ENCODE measurements at places on chromosomes 5 and 9.
A peak's percentile ranks its signal among the peaks of the same experiment; 100 is the strongest.

- no peak for DNase-seq
Observed at GRCh38 chr5:156615901-156616300, 234.2 kb upstream of the PPP1R2B start.

DNA sequence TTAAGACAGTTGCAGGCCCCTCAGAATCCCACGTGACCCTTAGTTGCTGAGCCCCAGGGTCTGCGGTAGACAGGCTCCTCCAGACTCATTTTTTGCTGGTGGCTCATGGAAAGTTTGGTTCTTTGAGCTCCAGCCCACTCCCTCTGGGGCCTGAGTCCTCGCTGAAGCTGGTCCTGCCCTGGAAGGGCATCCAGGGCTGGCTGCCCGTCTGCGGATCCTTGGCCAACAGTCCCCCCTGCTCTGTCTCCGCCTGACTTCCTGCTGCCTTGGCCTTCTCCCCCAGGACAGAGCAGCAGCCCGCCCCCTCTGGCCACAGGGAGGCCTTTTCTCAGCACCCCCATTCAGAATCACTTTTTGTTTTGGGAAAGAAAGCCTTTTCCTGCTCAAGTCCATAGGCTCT, 24.4 kb downstream of the SLC6A7 start:
- no peak for DNase-seq

- DNase-seq, result no peak
Observed at GRCh38 chr9:27599102-27599869, 26.0 kb upstream of the C9orf72 start.

- no peak for DNase-seq
Observed at GRCh38 chr5:53890490-53890889, 330.1 kb downstream of the NDUFS4 start.

- DNase-seq, result no peak
Observed at GRCh38 chr9:128175102-128175563, 15.1 kb downstream of the BBLN start.

DNA sequence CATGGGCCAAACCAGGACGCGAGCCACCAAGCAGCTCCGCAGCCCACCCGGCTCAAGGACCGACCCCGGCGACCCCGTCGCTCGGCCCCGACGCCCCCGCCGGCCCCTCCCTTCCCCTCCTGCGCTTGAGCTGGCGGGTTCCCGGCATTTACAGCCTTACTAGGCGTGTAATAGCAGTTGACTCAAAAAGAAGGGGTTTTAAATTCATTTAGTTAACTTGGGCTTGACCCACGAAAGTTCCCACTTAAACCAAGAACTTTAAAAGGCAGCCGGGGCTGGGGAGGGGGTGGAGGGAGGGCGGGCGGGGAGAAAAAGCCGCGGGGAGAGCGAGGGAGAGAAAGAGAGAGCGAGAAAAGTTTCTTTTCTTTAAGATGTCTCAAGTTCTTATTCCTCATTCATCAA, 636 bp downstream of the PRDM12 start:
- no peak for DNase-seq

GRCh38 chr5:51889703-51890102, 506.5 kb downstream of the ISL1 start:
- no peak for DNase-seq

GRCh38 chr5:177373806-177374205, 10.4 kb upstream of the SLC34A1 start:
- no peak for DNase-seq

DNA sequence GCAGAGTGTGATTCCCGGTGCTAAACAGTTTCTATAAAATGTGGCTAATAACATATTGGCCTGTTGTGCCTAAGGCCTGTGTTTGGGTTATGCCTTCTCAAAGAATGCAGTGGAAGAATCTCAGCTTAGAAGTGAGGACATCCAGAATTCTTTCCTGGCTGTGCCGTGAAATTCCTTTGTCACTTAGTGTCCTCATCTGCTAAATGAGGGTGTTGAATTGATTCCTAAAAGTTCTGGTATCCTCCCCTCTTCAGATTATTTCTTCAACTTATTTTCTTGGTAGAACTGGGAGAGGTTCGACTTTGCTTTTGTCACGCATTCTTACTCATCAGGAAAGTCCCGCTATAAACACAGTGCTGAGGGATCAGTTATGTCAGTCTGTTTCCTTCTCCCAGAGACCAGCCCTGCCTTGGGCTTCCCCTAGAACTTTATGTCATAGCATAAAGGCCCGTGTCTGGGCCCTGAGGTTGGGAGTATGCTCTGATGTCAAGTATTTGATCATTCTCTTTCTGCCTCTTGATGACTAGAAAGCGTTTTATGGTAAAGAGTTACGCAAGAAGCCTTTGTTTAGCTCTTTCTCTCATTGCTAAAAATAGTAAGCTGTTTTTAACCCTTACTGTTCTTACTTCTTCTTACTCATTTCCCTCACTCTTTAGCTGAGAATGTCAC, 29.5 kb downstream of the MTAP start:
- DNase-seq, result no peak

- DNase-seq, result no peak
Observed at GRCh38 chr9:126955811-126956210, 41.2 kb downstream of the RALGPS1 start.

- no peak for DNase-seq
Observed at GRCh38 chr5:9820691-9821449, 190.7 kb upstream of the TAS2R1 start.

DNA sequence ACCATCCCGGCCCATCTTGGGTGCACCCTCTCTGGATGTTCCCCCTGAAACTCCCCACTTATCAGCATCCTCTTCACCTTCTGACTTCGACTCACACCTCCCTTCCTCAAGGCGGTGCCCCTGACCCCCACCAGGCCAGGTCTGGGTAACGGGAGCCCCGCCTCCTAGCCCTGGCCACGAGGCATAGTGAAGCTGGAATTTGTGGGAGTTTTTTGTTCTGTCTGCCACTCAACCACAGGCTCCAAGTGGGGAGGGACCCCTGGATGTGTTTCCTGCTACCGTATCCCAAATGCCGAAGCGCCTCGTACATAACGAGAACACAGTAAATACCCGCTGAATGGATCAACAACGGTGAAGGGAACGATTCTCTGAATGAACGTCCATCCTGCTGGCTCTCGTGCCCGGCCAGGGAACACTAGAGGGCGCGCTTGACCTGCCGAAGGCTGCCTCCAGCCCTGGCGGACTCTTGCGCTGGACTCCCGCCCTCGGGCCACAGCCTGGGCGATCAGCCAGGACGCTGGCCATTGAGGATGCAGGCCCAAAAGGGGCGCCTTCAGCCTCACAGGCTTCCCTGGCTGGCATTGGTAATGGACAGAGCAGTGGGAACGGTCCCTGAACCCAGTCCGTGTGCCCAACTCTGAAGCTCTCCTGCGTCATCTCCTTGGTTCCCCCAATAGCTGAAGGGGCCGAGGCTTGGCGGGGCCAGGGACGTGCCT, 47.3 kb upstream of the PHYKPL start:
- peak; percentile 35 for DNase-seq

DNA sequence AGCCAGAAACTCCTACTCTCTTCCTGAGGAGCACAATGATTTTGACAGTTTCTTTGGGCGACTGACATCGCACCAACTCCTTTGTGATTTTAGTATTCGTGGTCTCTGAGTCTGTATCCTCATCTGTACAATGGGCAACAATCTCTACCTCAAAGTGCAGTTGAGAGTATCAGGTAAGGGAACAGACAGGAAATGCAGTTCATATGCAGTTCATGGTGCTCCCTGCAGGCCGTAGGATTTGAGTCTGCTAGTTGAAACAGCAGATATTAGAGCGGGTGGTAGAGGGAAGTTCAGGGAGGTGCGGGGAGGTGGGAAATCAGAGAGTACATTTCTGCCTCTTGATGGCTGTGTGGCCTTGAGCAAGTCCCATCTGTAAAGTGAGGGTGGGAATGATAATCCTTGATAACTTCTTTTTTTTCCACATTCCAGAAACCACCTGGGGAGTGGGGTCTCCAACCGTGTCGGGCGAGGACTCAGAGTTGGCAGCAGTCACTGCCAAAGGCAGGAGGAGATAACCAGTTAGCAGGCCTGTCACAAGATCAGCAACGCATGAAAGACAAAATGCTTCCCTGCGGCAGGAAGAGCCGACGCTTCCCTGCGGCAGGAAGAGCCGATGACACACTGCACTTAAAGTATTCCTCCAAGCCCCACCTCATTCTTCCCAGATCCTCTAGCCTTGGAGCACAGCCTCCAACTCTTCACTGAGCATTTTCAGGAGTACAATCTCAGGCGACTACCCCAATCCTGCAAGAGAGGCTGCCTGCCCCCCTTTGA, 6.0 kb upstream of the NEK6 start:
- DNase-seq, result no peak

DNA sequence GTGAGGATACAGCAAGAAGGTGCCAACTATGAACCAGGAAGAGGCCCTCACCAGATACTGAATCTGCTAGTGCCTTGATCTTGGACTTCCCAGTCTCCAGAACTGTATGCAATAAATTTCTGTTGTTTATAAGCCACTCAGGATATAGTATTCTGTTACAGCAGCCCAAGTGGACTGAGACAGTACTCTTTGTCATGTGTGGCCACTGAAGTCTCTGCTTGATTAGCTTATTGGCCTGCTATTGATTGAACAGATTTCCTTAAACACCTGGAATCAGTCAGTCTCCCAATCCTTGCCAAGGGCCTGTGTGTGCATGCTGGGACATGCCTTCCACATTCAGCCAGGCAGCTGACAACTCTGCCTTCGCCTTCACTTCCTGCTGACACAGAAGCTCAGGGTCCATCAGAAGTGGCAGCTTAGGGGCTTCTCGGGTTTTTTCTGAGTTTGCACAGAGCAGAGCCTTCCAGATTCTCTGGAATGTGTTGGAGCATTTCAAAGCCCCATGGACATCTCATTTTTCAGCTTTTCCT, 13.7 kb upstream of the ROR2 start:
- no peak for DNase-seq

DNA sequence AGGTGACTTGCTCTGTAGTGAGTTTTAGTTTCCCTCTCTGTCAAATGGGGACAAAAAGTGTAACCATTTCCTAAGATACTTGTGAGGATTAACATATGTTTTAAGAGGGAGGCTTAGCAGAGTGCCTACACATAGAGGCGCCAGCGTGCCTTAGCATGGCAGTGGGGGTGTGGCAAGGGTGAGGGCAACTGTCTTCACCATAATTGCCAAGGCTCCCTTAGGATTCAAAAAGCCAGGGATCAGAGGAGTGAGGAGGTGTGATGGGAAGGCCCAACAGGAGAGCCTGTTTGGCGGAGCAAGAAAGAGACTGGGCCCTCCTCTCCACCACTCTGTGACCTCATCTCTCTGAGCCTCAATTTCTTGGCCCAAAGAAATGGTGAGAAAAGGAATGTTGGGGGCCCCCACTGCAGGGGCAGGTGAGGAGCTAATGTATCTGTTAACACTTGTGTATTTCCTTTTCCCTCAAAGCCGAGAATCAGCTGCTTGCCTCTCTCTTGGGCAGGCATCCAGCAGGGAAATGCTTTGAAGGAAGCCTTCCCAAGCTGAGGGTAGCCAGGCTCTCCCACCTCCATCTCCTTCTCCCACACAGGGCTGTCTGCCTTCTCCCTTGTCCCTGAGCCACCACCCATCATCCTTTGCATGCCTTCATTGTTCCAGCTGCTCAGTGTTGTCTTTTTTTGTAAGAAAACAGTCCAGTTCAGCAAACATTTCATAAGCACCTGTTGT, 76.0 kb downstream of the DAB2IP start:
- no peak for DNase-seq

DNA sequence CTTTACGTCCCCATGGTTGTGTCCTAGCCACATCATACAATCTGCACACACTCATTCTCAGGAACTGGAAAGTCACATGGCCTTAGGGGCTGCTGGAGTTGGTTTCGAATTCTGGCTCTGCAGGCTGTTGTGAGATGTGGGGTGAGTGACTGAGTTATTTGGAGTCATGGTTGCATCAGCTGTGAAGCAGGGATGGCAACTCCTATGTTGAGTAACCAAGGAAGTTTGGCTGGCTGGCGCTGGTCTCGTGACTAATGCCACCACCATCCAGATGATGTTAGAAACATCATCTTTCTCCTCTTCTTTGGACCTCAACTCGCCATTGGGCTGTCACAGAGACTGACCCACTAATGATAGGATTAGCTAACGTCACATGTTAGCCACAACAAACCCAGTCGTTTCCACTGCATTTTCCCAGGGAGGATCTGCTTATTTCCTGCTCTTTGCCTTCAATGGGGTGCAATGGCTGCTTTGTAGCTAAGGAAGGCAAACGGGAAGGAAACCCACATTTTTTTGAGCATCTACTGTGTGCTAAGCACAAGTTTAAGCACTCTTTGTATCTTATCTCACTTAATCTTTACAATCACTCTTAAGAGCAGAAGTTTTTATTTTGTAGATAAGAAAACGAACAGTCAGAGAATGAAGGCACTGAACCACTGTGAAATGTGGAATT, 78.1 kb upstream of the UBTD2 start:
- DNase-seq, result no peak

DNA sequence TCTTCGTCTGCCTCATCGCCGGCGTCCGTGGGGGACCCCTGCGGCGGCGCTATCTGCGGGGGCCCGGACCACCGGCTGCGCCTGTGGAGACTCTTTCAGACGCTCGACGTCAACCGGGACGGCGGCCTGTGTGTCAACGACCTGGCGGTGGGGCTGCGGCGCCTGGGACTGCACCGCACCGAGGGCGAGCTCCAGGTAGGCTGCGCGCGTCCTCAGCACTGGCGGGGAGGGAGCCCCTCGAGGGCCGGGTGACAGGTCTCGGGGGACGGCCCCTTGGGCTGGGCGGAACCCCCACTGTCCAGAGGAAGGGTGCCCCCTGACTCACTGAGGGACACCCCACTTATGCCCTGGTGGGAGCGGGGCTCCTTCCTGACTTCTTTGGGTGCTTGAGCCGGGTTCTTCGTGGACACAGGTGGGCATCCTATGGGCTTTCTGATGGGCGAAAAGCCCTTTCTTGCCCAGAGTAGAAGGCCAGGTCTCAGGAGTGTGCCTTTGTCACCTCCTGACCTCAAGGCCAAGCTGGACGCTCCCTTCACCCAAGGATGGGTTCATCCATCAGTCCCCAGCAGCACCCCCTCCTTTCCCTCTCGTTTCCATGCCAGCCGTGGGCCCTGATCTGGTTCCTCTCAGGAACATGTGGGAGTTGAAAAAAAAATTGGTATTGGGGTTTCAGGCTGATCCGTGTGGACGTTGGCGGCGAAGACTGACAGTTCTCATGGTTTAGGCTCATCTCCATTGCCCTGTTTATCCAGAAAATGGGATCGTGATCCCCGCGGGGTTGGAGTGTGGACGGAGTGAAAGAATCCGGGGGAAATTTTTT, 564 bp downstream of the SLC25A25 start:
- no peak for DNase-seq

DNA sequence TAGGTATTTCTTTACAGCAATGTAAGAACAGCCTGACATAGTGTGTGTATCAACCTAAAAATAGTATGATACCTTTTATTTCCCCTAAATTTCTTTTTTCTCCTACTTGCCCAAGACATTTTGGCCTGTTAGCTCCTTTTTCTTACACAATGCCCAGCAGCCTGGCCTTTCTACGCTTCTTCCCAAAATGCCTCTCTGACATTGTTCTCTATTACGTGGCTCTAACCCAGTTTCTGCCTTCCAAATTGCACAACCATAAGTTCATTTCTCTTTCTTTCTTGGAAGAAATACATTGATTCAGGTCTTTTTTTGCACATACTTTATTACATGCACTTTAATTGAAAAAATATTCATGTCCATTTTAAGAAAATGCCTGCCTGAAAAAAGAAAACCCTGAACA, 408.2 kb downstream of the PRR16 start:
- DNase-seq, result no peak

GRCh38 chr5:34632807-34633422, 23.2 kb upstream of the RAI14 start:
- no peak for DNase-seq

GRCh38 chr5:1873243-1873959, 9.3 kb downstream of the IRX4 start:
- DNase-seq, result no peak
